ENCODE measurements at places on chromosomes 2 and 18.

DNA sequence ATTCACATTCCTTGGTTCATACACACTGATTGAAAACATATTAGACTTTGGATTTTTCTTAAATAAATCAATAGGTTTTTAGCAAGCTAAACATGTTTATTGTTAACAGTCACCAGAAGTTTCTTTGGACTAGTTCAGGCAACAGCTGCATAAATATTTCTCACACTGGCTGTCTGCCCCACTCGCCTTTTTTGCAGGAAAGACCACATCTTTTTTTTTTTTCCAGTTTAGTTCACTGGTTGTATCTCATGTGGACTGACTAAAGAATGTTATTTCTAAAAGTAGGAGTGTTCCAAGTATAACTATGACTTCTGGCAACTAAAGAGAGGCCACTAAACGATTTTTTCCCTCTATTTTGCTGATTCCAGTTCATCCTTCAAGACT lies 31.1 kb downstream of the SLC40A1 start:
- no peak for DNase-seq

- no peak for DNase-seq
These were observed 47.1 kb upstream of the CCBE1 start for GRCh38 chr18:59744271-59744721.

- DNase-seq, result no peak
These were observed 93.9 kb downstream of the ACKR3 start for GRCh38 chr2:236663287-236664101.

GRCh38 chr2:58800881-58801280 lies 559.8 kb upstream of the FANCL start:
- no peak for DNase-seq

GRCh38 chr2:43519643-43520221 lies 76.1 kb downstream of the THADA start:
- no peak for DNase-seq

GRCh38 chr2:223969856-223970255 lies 12.6 kb downstream of the MRPL44 start:
- no peak for DNase-seq

DNA sequence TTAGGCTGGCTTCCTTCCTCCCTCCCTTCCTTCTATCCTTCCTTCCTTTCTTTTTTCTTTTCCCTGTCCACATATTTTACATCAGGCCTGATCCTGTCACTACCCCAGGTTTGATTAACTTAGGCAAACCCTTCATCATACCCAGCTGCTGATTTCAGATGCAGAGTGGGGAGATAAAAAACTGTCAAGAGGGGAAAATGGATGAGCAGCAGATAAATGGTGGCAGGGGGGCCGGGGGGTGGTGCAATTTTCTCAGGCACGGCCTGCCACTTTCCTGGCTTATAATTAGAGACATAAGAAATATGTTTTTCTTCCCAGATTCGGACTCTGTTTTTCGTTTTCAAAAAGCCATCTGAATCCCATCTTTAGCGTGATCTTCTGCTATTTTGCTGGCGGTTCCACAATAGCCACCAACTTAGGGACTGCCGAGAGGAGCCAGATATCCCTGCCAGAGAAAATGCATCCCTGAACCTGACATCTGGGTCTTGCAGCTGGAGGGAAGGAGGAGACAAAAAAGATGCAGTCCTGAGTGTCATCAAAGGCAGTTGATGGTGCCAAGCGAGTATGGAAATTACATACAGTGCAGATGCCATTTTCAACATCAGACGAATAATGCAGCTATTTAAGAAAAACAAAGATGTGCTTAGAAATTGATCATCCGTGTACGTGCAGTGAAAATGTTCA lies 49.9 kb downstream of the CXCR4 start:
- DNase-seq, result no peak

DNA sequence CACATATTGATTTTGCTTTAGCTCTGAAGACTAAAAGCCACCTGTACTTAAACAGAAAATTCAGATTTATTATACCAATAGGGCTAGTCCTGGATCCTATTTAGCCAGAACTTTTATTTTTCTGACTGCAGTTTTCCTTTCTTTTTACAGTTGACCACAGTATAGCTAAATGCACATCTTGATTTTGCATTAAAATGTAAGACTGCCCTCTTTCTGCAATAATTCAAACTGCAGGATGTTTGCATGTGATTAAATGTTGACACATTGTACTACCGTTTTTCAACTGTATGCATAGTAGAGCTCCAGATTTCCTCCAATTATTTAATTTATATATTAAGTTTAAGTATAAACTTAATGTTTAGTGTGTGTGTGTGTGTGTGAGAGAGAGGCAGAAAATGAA lies 1262.9 kb downstream of the SUCLG1 start:
- peak; percentile 27 for DNase-seq

- DNase-seq, result no peak
These were observed 72.3 kb upstream of the CPO start for GRCh38 chr2:206867006-206867405.

- DNase-seq, result no peak
These were observed 12.0 kb upstream of the GALM start for GRCh38 chr2:38653715-38654527.

- DNase-seq, result no peak
These were observed 6.7 kb downstream of the UBE2E3 start for GRCh38 chr2:180987146-180987545.

DNA sequence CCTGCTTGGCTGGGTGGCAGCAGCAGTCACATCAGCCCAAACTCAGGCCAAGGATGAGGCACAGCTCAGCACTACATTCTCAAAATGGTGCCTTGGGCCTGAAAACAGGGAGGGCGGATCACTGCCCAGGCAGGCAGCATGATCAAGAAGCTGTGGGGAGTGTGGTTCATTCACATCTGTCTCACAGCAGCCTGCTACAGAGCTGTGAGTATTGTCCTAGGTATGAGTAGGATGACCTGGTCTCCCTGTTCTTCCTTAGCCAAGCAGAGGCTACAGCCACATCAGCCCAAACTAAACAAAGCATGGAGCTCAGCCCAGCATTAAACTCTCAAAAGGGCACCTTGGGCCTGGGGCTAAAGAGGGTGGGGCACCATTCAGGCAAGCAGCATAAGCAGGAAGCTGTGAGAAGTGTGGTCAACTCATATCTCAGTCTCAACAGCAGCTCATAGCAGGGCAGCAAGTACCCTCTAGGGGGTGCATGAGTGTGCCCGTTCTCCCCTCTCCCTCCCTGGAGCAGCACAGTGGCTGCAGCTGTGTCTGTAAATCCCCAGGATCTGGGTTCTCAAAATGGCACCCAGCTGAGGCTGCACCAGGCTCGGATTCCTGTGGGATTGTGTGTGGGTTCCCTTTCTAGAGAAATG lies 139.6 kb downstream of the TRABD2A start:
- peak; percentile 7 for DNase-seq

DNA sequence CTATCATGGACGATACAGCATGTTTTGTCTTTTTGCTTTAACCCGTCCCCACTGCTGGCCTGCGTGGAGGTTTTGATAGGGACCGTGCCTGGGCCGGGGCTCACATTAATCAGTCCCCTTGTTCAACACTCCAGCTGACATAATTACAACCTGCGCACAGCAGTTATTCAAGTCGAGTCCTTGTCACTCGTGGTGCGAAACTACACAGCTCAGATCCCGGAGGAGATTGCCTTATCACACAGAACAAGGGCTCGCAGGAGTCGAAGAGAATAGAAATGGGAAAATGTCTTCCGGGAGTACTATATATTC lies 304.4 kb downstream of the ZNF407 start:
- no peak for DNase-seq

GRCh38 chr2:62334440-62335058 lies 138.6 kb downstream of the B3GNT2 start:
- no peak for DNase-seq

- DNase-seq, result no peak
These were observed 71.2 kb downstream of the EPAS1 start for GRCh38 chr2:46368401-46368800.

- no peak for DNase-seq
These were observed 59.7 kb downstream of the MAP4K3 start for GRCh38 chr2:39377226-39377939.

GRCh38 chr2:230614913-230615332 lies 97.7 kb upstream of the CAB39 start:
- no peak for DNase-seq

GRCh38 chr2:158931572-158931971 lies 36.9 kb upstream of the TANC1 start:
- peak; percentile 17 for DNase-seq

DNA sequence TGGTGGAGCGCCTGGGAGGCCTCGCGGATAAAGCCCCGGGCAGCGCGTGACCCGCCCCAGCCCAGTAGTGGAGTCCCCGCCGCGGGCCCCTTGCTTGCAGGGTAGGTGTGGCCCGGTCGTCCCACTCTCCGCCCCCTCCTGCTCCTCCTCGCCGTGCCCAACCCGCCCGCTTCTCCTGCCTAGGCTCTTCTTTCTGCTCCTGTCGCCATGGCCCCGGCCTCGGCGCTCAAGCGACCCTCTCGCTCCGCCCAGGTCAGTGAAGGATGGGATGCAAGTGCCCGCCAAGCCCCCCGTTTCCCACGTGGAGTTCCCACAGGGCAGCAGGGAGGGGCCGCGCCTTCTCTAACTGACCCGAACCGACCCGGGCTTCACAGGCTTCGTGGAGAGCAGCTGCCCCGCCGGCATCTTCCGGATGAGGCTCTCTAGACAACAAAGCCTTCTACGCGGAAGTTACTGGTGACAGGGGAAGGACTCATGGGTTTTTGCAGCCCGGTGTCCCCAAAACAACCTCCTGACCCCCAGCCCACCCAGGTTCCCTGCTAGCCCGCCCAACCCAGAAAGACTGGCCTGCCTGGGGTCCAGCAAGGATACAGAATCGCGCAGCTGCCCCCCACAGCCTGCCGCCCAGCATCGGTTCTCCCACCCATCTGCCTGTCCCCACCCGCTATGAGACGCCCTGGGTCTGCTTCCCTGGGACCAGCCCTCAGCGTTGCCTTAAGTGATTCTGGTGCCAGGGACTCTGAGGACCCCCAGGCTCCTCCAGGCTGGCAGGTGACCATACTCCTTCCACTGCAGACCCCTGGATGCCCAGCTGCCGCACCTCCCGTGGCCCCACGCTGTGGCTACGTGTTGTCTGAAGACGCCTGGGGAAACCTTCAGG lies 32.8 kb downstream of the TTC32 start:
- DNase-seq, result no peak

Data from SW 1271 (cell line).